Activated CD4-positive, alpha-beta T cell treated with anti-CD3 and anti-CD28 coated beads, Interleukin-2, amount 50 U/mL, for 4 hours (primary cell): ENCODE measurements at places on chromosomes 12 and 14.
A peak's percentile ranks its signal among the peaks of the same experiment; 100 is the strongest.

DNA sequence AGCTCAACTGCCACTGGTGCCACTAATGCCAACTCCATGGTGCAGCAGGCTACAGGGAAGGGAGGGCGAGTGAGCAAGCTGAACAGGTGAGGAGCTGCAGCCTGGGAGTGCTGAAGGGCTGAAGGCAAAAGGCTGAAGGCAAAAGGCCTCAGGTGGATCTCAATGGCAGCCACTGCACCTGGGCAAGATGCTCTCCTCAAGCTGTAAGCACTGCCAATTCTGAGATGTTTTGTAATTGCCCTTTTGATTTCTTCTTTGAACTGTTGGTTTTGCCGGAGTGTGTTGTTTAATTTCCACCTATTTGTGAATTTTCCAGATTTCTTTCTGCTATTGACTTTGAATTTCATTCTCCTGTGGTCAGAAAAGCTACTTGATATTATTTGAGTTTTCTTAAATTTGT is 97.6 kb downstream of the PIK3C2G start:
- no peak for DNase-seq

- no peak for DNase-seq
Observed at GRCh38 chr12:87107766-87108165, 851.6 kb upstream of the MGAT4C start.

GRCh38 chr12:64125913-64126312 is 96.2 kb downstream of the KICS2 start:
- no peak for DNase-seq

GRCh38 chr12:102197789-102198188 is at the start of gene PMCH:
TSS of gene PMCH (minus strand) at chr12:102197833. CDS start at chr12:102197770, 63 bp downstream.
- DNase-seq: no peak

DNA sequence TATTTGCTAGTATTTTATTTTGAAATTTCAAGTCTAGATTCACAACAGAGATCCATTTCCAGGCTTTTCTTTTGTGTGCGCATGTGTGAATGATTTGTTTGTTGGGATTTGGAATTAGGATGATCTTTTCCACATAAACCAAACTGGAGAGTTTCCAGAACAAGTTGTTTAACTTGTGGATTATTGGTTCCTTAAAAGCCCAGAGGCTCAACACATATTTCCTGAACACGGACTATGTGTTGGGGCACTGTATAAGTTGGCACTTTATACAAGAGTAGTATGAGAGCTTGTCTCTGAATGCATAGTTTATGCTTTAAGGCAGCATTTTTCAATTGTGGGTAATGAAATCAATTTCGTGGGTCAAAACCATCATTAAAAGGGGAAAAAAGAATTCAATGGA is 67.3 kb upstream of the FUT8 start:
- DNase-seq: no peak

DNA sequence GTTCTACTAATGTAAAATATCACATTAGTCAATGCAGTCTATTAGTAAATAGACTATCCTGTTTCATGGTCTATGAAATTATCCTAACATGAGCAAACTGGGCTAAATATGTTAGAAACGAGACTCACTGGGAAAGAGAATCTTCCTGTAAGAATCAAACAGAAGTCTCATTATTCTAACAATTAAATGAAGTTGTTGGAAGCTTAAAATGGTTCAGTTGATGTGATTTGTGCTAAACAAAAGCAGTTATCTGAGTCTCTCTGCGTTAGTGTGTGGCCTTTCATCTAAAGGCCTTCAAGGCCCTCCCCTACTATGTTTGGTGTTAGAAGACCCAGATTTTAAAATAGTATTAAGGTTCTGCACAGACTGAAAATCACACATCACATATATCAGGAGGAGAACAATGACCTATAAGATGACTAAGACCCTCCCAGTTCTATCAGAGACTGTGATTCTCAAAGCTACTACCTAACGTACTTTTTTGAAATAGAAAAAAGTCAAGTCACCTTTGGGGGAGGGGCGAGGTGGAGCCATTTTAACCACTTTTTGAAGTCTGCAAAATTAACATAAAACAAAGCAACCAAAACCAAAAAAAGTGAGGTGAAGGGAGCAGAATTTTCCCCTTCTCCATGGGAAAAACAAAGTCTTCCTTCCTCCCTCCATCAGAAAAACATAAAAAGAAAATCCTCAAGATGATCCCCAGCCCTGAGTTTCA is 82.3 kb downstream of the DENND5B start:
- no peak for DNase-seq

DNA sequence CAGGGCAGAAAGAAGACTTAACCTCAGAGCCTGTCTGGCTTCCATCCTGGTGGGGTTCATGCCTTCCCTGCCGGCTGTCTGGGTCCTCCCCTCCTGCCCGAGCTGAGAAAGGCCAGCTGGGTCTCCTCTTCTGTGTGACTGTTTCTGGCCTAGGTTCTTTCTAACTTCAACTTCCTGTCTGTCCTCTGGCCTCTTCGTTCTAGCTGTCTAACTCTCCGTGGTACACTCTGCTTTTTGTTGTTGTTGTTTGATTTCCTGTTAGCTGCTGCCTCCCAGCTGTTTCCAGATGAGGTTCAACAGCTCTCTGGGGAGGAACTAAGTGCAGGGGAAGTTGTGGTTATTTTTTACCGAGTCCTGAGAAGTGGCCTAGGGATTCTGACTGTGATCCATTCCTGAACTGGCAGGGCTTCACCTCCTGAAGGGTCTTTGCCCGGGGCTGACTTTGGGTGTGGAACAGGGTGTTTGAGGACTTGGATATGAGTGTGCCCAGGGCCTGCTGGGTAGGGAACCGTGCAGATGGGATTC is 3.2 kb downstream of the MLXIP start:
- no peak for DNase-seq

DNA sequence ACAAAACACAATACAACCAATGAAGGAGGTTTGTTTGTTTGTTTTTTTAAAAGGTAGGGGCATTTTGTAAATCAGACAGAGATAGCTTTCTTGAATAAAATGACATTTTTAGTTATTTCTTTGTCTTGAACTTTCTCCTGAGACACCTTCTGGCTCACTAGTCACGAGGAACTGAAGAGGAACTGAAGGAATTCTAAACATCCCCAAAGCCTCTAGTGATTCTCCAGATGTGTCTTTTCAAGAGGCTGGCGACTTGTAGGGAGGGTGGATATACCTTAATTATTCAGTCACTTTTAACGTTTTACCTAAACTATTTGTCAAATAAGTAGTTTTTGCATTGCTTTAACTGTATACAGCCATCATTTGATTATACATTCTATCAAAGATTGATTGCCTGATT is 211.2 kb upstream of the LRIG3 start:
- DNase-seq: no peak

DNA sequence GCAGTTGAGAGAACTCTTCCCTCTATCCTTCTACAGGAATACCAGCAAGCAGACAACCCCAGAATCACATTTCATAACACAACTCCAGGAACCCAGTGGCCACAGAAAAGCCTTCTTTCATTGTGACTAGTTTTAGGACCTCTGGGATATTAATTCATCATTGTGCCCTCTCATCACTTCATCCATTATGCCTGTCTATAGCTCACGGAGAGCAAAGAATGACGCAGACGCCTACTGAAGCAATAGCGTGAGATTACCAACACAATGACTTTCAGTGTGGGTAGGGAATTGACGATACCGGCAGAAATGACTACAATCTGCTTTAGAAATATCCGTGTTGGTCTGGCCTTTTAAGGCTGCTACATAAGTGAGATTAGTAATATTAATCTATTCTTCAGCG is 158.1 kb upstream of the FOXG1 start:
- DNase-seq: no peak

- no peak for DNase-seq
Observed at GRCh38 chr14:39472078-39472477, 39.8 kb upstream of the FBXO33 start.

DNA sequence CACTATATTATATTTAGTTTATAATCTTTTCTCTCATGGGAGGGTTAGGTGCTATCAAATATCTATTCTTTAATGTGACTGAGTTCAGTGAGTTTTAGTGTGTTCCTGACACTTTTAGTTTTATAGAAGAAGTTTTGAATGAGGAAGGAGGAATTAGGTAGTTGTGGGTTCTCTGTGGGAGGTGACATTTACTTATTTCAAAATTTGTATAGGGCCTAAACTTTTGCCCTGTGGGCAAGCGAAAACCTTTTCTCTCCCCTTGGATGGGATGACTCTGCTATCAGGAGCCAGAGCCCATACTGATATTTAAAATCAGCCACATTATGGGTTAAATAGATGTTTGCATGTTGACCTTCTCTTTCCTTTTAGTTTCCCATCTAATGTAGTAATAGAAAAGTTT is 43.6 kb downstream of the SPATS2 start:
- DNase-seq: no peak

DNA sequence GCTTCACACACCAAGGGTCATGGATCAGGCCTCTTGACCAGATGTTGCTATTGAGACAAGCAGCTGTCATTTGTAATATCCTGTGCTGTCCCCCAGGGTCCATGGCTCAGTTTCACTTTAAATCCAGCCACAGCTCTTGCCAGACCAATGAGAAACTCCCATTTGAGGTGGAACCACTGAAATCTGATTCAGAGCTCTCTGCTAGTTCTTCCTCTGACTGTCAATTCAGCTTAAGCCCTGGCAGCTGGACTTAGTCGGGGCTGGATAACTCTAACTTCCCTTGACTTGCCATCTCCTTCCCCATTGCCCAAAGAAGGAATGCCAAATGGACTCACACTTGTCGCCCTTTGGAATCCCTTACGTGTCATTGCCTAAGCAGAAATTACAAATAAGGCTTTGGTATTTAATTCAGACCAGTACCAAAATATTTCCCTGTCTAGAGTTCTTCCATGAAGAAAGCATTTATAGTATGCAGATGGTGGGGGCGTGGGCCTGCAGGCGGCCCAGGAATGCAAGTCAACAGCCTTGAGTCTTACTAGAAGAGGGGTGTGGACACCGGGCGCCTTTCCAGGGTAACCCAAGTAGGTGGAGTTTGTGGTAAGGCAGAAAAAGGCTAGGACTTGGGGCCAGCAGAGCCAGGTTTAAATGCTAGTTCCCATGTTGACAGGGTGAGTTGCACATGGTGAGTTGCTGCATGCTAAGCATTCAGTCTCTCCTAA is 96.9 kb upstream of the TMPO start:
- DNase-seq: no peak

DNA sequence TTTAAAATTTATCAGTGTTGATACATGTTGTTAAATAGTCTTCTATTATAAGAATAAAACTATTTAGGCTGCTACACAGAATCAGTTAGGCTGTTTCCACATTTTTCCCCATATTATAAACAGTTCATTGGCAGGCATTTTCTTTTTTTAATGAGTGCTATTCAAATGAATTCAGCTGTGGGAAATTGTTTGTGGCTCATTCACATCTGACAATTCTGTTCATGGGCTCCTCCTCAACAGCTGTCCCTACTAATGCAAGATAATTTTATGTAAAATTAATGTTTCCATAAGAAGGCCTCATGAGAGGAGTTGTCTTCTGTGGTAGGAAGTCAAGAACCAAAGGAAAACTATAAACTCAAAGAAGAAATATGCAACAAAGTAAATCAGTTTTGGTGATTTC is 218.0 kb downstream of the PPFIA2 start:
- DNase-seq: no peak

DNA sequence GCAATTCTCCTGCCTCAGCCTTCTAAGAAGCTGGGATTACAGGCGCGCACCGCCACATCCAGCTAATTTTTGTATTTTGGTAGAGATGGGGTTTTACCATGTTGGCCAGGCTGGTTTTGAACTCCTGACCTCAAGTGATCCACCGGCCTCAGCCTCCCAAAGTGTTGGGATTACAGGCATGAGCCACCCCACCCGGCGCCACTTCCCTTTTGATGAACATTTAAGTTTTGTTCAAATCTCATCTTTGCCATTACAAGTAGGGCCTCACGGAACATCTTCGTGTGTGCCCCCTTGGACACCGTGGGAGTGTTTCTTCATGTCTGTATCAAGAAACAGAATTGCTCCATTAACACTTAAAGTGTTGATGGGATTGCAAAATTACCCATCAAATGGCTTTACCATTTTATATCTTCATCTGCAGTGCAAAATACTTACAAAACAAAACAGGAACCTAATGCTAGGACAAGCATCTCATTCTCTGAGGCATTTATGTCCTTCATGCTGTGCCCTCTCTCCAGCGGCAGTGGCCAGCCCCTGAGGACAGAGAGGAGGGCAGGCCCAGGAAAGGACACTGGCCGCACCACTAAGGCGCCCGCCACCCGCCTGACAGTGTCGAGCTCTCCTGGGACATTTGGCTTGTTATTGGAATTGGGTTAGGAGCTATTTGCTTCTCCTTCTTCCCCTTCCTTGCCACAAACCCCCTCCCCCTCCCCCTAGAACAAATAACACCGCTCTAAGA is 61.7 kb downstream of the RFX4 start:
- DNase-seq: no peak

DNA sequence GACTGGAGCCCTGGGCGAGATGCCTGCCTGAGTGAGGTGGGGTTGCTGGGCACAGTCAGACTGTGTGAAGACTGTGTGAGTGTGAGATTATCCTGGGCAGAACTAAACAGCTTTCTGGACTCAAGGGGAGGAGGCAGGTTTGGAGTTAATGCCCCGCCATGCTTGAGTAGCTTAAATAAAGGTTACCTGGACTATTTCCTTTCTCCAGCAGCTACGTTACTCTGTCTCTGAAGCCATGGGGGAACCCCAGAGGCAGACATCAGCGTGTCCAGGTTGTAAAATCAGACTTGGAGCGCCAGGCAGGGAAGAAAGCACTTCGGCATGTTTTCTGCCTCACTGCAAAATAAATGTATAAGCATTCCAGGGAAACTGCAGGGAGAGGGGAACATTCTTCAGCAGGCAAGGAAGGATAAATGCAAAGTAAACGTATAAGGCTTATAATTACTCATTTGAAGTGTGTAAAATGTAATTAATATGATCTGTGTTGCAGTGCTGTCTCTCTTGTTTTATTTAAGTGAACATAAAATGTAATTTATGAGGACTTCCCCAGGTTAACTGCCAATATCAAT is 129.7 kb downstream of the CHST11 start:
- DNase-seq: no peak

DNA sequence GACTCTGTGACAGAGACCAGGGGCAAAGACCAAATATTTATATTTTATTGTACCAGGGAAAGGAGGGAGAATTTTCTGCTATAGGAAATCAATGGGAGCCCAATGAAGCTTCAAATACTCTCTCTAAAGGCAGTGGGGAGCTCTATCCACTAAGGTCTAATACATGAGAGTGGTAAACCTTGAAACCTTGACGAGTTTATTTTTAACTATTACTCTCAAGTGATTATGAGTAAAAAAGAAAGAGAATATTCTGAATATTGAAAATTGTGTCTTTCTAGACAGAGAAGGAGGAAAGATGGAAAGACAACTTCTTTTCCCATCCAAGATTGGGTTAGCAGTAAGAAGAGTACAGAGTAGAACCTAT is 1722.1 kb upstream of the SEL1L start:
- no peak for DNase-seq

DNA sequence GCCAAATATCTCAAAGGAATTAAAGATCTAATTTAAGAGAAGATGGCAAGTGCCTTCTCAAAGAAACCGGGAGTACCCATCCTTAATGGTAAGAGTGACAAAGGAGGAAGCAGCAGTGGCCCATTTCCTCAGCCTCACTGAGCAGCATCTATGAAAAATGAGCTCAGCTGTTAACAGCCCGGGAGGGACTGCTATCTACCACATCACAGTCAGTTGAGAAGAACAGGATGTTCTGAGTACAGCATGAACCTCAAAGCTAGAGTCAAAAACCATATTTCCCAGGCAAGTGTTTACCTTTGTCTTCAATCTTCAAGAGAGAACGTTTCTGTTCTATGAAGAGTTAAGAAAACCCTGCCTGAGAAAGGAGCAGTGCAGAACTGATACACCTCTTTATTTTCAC is 115.0 kb downstream of the BTG1 start:
- DNase-seq: peak; percentile 37
